ENCODE measurements at places on chromosomes 16 and 17.
A peak's percentile ranks its signal among the peaks of the same experiment; 100 is the strongest.

- H3K27me3 ChIP-seq: no peaks in the 10 kb centered on the region
- H3K4me3 ChIP-seq: no peak overlapping the region
- H3K36me3 ChIP-seq: peaks cover 1% of the 10 kb centered on the region
- peak; percentile 20 for DNase-seq
These were observed 25.4 kb downstream of the DNAJA2 start for GRCh38 chr16:46947900-46948547.

GRCh38 chr17:49690256-49690655 is 12.4 kb upstream of the SPOP start:
- no peak overlapping the region for H3K27ac ChIP-seq
- H3K27me3 ChIP-seq: no peaks in the 10 kb centered on the region
- H3K4me1 ChIP-seq: peaks cover 53% of the 10 kb centered on the region
- no peak for DNase-seq
- no peaks in the 10 kb centered on the region for H3K36me3 ChIP-seq
- H3K4me3 ChIP-seq: no peak overlapping the region

- H3K27ac ChIP-seq: no peak overlapping the region
- DNase-seq: no peak
- peaks cover 49% of the 10 kb centered on the region for H3K27me3 ChIP-seq
- H3K36me3 ChIP-seq: no peaks in the 10 kb centered on the region
These were observed 74.0 kb downstream of the CMC2 start for GRCh38 chr16:80932708-80933095.

GRCh38 chr17:50614471-50615051 is 20.1 kb upstream of the ABCC3 start:
- H3K4me3 ChIP-seq: no peak overlapping the region
- no peaks in the 10 kb centered on the region for H3K36me3 ChIP-seq
- peaks cover 2% of the 10 kb centered on the region for H3K4me1 ChIP-seq
- peaks cover 4% of the 10 kb centered on the region for H3K27me3 ChIP-seq

GRCh38 chr16:46949241-46949892 is 24.1 kb downstream of the DNAJA2 start:
- H3K36me3 ChIP-seq: peaks cover 1% of the 10 kb centered on the region
- peaks cover 14% of the 10 kb centered on the region for H3K4me1 ChIP-seq

- no peak overlapping the region for H3K4me3 ChIP-seq
- no peak overlapping the region for H3K27ac ChIP-seq
- DNase-seq: no peak
- H3K36me3 ChIP-seq: no peaks in the 10 kb centered on the region
- H3K4me1 ChIP-seq: peaks cover 12% of the 10 kb centered on the region
These were observed 50.0 kb upstream of the MRPS23 start for GRCh38 chr17:57899822-57900221.

GRCh38 chr17:80861892-80862291 is 129.7 kb upstream of the CHMP6 start:
- peak overlapping the region; percentile 92 for H3K27ac ChIP-seq
- peaks cover 61% of the 10 kb centered on the region for H3K36me3 ChIP-seq
- no peak overlapping the region for H3K4me3 ChIP-seq
- peak; percentile 53 for DNase-seq
- H3K4me1 ChIP-seq: peaks cover 87% of the 10 kb centered on the region

DNA sequence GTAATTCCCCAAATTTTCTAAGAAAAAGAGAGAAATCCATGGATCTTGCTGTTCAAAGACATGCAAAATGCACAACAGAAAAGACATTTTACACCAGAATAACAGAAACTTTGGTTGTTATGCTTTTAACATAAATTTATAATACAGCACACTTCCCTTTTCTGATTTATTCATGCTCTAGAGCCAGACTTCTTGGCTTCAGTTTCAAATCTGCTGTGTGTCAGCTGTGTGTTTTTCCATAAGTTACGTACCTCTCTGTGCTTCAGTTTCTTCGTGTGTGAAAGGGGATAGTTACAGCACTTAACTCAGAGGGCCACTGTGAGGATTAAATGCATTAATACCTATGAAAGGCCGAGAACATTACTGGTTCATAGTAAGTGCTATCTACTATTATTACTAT is 6.8 kb upstream of the CCL3L1 start:
- peaks cover 67% of the 10 kb centered on the region for H3K4me1 ChIP-seq
- H3K27ac ChIP-seq: no peak overlapping the region
- DNase-seq: no peak
- H3K27me3 ChIP-seq: peaks cover 14% of the 10 kb centered on the region
- H3K36me3 ChIP-seq: no peaks in the 10 kb centered on the region
- no peak overlapping the region for H3K4me3 ChIP-seq

DNA sequence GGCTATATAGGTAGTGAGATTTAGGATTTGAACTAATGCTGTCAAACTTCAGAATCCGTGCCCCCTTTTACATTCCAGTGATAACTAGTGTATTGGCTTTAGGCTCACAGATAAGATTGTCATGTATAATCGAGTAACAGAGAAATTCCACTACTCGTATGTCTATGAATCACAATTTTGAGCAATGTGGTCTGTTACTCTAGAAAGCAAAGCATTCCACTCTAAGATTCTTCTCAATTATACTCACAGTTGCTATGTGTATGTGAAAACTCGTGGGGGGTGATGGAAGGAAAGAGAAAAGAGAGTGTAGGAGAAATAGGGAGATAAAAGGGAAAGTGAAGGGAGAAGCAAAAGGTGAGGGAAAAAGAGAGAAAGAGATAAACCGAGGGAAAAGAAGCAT is 1175.1 kb upstream of the GOT2 start:
- H3K27me3 ChIP-seq: no peaks in the 10 kb centered on the region
- H3K36me3 ChIP-seq: no peaks in the 10 kb centered on the region
- no peak for DNase-seq
- no peak overlapping the region for H3K4me3 ChIP-seq

DNA sequence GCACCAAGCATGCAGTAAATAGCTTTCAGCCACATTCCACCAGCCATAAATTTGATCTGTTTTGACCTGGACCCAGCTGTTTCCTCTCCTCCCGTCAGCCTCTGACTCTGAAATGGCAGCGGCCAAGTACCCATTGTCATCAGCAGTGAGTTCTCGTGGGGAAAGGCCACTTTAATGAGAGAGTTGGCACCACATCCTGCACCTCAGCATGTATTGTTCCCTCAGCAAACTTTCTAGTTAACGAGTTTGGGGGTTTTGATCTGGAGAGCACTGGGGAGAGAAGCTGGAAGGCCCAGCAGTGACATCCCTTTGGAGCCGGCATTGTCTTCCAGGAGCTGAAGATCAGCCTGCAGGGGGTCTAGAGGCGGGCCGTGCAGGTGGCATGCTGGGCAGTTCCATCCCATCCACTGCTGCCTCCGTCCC is 84.9 kb downstream of the RPA1 start:
- no peak overlapping the region for H3K4me3 ChIP-seq
- H3K27me3 ChIP-seq: peaks cover 29% of the 10 kb centered on the region
- H3K27ac ChIP-seq: no peak overlapping the region

DNA sequence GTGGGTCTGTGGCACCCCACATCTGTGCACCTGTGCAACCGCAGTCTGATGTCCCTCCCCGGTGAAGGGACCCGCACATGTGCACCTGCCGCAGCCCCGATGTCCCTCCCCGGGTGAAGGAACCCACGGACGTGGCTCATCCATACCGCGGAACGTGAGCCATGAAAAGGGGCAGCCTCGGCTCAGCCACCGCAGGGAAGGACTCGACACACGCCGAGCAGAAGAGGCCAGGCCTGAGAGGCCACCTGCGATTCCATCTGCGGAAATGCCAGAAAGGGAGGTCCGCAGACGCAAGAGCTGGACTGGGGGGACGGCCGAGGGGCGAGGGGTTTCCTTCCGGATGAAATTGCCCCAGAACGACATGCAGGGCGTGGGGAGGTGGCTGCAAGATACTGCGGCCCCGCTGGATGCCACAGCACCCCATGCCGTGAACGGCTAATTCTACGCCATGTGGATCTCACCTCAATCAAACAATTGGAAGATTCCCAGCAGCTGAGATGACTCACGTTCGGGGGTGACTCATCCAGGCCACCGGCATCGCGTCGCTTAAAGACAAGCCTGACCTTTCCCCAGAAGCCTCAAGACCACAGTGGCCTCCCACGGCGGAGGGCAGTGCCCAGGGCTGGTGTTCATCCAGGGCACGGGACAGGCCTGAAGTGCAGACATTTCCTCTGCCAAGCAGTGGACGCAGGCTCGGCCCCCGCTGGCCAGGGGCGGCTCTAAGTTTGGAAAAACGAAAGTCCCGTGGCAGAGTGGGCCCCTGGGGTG is 21.0 kb downstream of the SOX8 start:
- peaks cover 6% of the 10 kb centered on the region for H3K27me3 ChIP-seq
- peak overlapping the region; percentile 82 for H3K27ac ChIP-seq
- peak overlapping the region; percentile 48 for H3K4me3 ChIP-seq
- DNase-seq: peak; percentile 89
- H3K36me3 ChIP-seq: no peaks in the 10 kb centered on the region
- H3K4me1 ChIP-seq: peaks cover 56% of the 10 kb centered on the region

DNA sequence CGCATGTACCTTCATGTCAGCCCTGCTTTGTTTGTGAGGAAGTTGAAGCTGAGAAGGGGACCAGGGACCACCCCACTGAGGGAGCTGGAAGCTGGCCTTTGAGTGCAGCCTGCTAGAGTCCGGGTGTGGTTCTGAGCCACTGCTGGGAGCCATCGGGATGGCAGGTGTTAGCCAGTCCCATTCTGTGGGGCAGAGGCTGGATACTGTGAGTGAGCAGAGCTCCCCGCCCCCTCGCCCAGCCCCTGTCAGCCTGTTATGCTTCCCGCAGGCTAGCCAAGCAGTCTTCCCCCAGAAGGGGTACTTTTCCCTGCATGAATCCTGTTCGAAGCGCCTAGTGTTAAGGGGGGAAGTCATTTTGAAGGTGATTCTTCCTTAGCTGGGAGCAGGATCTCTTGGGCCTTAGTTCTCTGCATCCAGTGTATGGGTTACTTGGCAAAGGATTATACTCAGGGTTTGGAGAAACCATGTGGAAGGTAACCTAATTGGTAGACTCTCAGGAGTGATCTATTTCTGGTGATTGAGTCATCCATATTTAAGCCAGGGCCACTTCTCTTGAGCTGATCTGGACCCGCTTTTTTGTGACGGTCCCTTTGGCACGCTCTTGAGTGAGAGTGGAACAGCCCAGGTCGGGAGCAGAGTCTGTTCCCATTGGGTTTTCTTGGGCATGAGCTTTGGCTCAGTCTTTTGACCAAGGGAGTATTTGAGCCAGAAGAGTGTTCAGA is 23.8 kb downstream of the AKAP1 start:
- H3K4me3 ChIP-seq: no peak overlapping the region
- H3K27ac ChIP-seq: no peak overlapping the region
- H3K4me1 ChIP-seq: no peaks in the 10 kb centered on the region

- no peak overlapping the region for H3K27ac ChIP-seq
- no peaks in the 10 kb centered on the region for H3K4me1 ChIP-seq
- peaks cover 8% of the 10 kb centered on the region for H3K27me3 ChIP-seq
- no peaks in the 10 kb centered on the region for H3K36me3 ChIP-seq
- no peak for DNase-seq
These were observed 47.8 kb upstream of the NLRP1 start for GRCh38 chr17:5631958-5632590.

- H3K4me3 ChIP-seq: no peak overlapping the region
- no peak for DNase-seq
- no peaks in the 10 kb centered on the region for H3K36me3 ChIP-seq
- H3K4me1 ChIP-seq: peaks cover 4% of the 10 kb centered on the region
These were observed 22.0 kb downstream of the C16orf74 start for GRCh38 chr16:85728879-85729278.

DNA sequence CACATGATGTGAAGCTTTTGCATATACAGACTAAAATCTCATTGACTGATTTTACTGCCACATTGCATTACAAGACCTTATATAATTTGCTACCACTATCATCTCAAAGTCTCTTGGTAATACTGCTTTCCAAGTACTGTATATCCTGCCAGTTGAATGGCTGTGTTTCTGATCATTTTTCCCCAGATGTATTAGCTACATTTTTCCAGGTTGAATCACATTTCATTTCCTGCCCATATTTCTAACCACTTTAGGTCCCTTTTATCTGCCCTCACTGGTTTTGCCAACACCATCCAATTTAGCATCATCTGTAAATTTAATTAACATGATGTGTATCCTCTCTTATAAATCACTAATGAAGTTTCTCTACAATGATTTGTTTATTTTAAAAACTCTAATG is 365.7 kb upstream of the PMFBP1 start:
- peaks cover 6% of the 10 kb centered on the region for H3K4me1 ChIP-seq
- H3K27me3 ChIP-seq: no peaks in the 10 kb centered on the region
- no peak overlapping the region for H3K4me3 ChIP-seq

DNA sequence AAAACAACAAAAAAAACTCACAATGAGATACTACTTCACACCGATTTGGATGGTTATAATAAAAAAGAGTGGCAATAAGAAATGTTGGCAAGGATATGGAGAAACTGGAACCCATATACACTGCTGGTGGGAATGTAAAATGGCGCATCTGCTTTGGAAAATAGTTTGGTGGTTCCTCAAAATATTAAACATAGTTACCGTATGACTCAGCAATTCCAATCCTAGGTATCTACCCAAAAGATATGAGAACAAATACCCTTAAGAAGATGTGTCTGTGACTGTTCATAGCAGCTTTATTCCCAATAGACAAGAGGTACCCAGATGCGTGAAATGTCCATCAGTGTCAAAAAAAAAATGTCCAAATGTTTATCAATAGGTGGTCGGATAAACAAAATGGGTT is 7.2 kb downstream of the CPPED1 start:
- H3K27ac ChIP-seq: no peak overlapping the region
- H3K4me1 ChIP-seq: peaks cover 9% of the 10 kb centered on the region
- no peak for DNase-seq
- H3K36me3 ChIP-seq: peaks cover 3% of the 10 kb centered on the region
- H3K27me3 ChIP-seq: peaks cover 3% of the 10 kb centered on the region
- no peak overlapping the region for H3K4me3 ChIP-seq

GRCh38 chr17:45394913-45395568 is 37.6 kb downstream of the ARHGAP27 start:
- H3K36me3 ChIP-seq: peaks cover 11% of the 10 kb centered on the region
- DNase-seq: peak; percentile 59
- H3K27me3 ChIP-seq: no peaks in the 10 kb centered on the region
- H3K27ac ChIP-seq: peak overlapping the region; percentile 42

GRCh38 chr16:87505834-87506233 is 13.0 kb upstream of the ZCCHC14 start:
- no peak overlapping the region for H3K27ac ChIP-seq
- no peak for DNase-seq
- peaks cover 34% of the 10 kb centered on the region for H3K27me3 ChIP-seq
- no peaks in the 10 kb centered on the region for H3K4me1 ChIP-seq

- H3K27ac ChIP-seq: no peak overlapping the region
- DNase-seq: no peak
- no peaks in the 10 kb centered on the region for H3K36me3 ChIP-seq
- H3K4me3 ChIP-seq: no peak overlapping the region
These were observed 217.2 kb downstream of the CA10 start for GRCh38 chr17:51941272-51941671.

DNA sequence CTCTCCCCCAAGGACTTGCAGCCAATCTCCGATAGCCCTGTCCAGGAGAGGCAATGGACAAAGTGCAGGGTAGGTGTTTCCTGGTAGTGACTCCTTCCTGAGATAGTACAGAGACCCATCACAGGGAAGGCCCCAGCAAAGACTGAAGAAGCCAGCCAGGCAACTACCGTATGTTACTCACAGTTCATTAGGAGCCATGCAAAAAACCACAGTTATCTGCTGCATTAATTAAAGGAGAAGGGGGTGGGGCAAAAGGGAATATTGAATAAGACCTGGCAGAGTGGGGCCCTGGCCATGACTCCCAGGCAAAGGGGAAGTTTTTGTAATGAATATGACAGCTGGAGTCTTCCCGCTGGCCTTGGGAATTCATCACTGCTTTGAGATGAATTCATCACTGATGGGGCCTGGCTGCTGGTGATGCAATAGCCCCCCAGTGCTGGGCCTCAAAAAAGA is 2.5 kb upstream of the SLC13A2 start:
- H3K27me3 ChIP-seq: peaks cover 3% of the 10 kb centered on the region
- DNase-seq: no peak
- no peaks in the 10 kb centered on the region for H3K36me3 ChIP-seq
- no peak overlapping the region for H3K27ac ChIP-seq
- H3K4me3 ChIP-seq: no peak overlapping the region

GRCh38 chr17:65055280-65055707 is 1.2 kb downstream of the GNA13 start:
- peaks cover 2% of the 10 kb centered on the region for H3K27me3 ChIP-seq
- peak overlapping the region; percentile 94 for H3K27ac ChIP-seq

Measured in activated naive CD8-positive, alpha-beta T cell treated with anti-CD3 and anti-CD28 coated beads, Interleukin-2, amount 50 U/mL, for 24 hours (primary cell).